ENCODE measurements at places on chromosomes 5 and 9.

GRCh38 chr5:139675213-139675612 is 27.1 kb downstream of the CXXC5 start:
- DNase-seq = no peak

- no peak for DNase-seq
Measured at GRCh38 chr5:99621772-99622681, 693.2 kb upstream of the CHD1 start.

DNA sequence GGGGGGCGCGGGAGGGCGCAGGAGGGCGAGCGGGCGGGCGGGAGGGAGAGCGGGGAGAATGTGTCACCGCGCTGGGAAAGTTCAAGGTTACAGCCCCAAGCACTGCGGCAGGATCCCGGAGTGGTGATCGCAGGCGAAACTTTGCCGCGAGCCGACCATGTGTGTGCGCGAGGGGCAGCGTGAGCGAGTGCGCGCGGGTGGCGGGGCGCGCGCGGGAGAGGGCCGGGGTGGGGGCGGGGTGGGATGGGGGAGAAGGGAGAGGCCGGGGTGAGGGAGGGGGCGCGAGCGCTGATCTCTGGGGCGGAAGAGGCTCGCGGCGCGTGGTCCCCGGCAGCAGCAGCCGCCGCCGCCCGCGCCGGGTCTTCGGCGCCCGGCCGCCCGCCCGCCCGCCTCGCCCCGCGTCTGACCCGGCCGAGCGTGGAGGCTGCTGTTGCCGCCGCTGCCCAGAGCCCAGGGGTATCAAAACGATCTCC is at the start of gene NFIB:
Gene NFIB (minus strand): TSS at position 191 of the 473 bp plus-strand sequence. CDS start 630 bp downstream, outside the sequence.
- no peak for DNase-seq

- DNase-seq = no peak
Measured at GRCh38 chr9:69696802-69697201, 24.6 kb upstream of the APBA1 start.

DNA sequence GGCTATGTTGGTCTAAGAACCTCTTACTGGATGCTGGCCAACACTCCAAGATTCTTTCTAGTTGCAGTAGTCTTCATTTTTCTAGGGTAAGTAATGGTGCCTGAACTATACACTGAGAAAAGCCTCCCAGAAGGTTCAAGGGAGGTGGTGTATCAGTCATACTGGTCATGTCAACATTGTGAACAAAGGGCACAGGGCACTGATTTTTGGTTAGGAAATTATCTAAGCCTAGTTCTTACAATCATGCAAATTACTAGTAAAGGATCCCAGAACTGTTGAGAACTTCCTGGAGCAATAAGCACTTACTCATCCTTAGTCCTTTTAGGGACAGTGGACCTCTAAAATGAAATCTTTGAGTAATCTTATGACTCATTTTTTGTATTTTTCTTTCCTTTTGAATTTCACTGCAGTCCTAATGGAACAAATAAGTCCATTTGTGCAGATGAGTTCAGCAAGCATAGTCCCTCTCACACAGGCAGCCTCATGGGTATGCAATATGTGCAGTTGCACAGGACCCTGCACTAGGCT is 21.1 kb upstream of the CDC42SE2 start:
- no peak for DNase-seq

DNA sequence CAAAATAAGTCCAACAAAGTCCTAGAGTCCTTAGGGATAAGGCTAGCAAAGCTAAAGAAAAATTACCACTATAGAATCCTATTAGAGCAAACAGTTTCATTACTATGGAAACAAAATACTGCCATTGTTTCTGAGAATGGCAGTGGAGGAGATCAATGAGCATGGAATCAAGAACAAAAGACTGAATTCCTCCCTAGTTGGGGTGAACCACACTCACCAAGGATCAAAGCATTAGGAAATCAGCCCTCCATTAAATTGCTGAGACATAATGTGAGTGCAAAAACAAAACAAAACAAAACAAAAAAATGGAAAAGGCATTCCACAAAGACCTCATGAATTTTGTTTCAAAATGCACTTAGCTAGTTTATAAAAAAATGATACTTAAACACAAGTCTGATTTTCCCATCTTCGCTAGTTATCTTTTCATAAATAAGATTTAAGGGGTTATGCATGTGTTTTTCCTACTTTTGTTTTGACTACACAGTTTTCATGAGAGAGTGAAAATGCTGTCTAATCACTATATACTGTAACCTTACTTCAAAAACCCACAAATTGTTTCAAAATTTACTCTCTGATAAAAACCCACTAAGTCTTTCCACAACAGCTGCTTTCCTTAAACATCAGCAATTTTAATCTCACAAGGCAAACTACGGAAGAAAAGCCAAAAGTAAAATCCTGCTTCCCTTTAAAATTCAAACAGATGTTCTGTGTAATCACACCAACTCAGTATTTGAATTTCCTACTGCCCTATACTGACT is 9.7 kb downstream of the SERINC5 start:
- DNase-seq = no peak

- no peak for DNase-seq
Measured at GRCh38 chr9:131465401-131465800, 37.3 kb upstream of the POMT1 start.

GRCh38 chr5:130731839-130732238 is 433.2 kb downstream of the HINT1 start:
- DNase-seq = no peak

GRCh38 chr5:159178978-159179377 is 30.4 kb downstream of the RNF145 start:
- peak; percentile 37 for DNase-seq

- no peak for DNase-seq
Measured at GRCh38 chr5:169112016-169112415, 188.9 kb downstream of the SLIT3 start.

- DNase-seq = no peak
Measured at GRCh38 chr9:21070906-21071305, 6.8 kb downstream of the IFNB1 start.

GRCh38 chr9:123316053-123316718 is 39.8 kb upstream of the CRB2 start:
- DNase-seq = no peak

DNA sequence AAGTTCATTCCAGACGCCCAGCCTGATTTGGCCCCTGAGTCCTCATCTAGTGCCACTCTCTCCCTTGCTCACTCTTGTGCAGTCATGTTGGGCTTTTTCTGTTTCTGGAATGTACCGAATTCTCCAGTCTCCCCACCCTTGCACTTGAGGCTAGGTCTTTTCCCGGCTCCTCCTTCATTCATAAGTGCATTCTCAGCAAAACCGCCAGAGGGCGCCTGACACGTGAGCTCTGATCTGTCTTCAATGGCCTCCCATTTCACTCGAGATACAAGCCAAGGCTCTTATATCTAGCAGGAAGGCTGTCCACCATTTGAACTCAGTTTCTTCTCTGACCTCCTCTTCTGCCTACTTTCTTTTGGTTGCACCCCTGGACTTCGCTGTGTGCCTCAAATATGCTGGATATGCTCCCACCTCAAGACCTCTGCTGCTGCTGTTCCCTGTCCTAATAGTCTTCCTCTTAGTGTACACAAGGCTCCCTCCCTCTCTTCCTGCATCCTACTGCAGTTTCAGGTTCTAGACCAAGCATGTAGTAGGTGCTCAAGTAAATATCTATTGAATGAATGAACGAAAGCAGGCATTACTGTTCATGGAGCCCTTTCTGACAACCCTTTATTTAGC is 568.1 kb upstream of the WWC1 start:
- peak; percentile 41 for DNase-seq

- no peak for DNase-seq
Measured at GRCh38 chr5:148887123-148887881, 60.9 kb downstream of the ADRB2 start.

- DNase-seq = no peak
Measured at GRCh38 chr5:40775085-40775845, 19.5 kb upstream of the TTC33 start.

- no peak for DNase-seq
Measured at GRCh38 chr5:177189965-177190364, 56.4 kb downstream of the NSD1 start.

Measured in activated naive CD4-positive, alpha-beta T cell treated with anti-CD3 and anti-CD28 coated beads, Interleukin-2, amount 50 U/mL, for 16 hours (primary cell).